ENCODE measurements at places on chromosomes 12 and 14.

- DNase-seq = no peak
These were observed 1.7 kb downstream of the TIGAR start for GRCh38 chr12:4322726-4323125.

- no peak for DNase-seq
These were observed 10.2 kb upstream of the HMGA2 start for GRCh38 chr12:65814038-65814437.

DNA sequence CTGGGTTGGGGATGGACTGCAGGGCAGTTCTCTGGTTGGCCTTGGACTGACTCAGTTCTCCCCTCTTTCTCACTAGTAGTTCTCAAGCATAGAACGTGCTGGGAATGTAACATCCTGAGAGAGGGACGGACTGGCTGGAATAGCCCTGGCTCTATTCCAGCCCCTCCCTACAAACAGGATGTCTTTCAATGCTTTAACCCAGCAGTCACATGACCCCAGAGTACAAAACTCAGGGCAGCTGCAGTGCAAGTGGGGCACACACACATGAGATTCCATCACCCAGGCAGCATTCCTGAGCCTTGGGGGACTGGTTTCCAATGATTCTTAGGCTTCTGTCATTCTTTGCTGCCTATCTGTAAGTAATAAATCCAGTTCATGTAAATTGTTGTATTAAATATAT, 1.6 kb upstream of the ACOT6 start:
- DNase-seq = no peak

- DNase-seq = no peak
These were observed 15.3 kb downstream of the PPP1R13B start for GRCh38 chr14:103832046-103832445.

GRCh38 chr12:62834971-62835547, 99.9 kb downstream of the PPM1H start:
- no peak for DNase-seq

- no peak for DNase-seq
These were observed 1303.0 kb downstream of the LRFN5 start for GRCh38 chr14:42909659-42910058.

DNA sequence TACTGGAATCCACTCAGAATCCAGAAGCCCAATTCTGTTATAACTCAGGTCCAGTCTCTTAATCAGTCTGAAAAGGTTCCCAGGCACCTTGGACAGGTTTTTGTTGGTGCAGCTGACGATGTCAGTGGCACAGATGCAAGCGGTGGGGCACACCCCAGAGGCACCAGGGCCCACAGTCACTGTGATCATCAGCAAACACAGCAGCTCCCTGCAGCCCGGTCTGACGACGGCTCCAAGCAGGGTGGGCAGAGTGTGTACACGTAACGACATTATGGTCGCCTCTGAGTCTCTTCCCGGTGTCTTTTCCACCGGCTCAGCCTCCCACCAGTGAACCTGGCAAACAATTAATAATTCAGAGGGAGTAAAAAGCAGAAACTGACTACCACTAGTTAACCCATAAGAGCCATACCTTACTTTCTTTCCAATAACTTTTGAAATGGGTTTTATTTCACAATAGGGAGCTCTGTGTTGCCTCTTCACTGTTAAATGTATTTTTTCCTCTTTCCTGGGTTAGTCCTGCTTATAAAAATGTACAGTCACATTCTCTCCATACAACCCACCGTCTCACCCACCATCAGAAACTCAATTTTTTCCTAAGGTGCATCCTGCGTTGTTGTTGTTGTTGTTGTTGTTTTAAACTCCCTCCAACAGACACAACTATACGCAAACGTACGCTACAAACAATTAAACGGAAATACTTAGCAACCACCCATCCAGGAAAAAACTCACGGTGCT, 521 bp upstream of the PCED1B start:
- DNase-seq = no peak

- no peak for DNase-seq
These were observed 720.9 kb upstream of the TBX3 start for GRCh38 chr12:115404761-115405470.
